ENCODE measurements at places on chromosomes 6 and 20.

DNA sequence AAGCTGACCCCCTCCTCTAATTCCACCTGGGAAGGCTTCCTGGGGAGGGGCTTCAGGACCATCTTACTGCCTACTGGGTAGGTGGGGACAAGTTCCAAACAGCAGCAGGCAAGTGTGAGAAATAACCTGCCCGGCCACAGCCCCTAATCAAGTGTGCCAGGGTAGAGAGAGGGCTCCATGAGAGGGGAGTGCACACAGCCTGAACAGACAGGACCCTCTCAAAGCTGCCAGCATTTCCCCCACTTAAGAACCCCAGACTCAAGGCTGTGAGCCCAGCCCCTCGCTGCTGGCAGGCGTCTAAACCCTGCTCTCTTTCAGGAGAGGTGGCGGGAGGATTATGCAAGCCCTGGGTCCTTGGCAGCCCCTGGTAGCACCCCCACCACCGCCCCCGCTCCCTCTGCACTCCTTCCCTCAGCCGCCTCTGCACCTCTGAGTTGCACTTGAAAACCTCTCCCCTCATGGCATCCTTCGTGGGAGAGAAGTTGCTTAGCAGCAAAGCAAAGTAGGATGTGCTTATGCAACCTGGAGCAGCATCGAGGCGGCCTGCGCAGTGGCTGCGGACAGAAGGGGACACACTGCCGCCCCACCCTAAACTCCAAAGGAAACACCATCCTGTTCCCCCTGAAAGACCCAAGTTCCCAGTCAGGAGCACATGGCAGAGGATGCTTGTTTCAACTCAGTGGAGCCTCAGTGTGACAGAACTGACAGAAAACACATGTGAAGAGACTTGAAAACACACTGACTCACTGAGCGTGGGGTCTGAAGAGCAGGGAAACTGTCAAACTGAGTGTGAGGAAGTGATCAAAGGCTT, 10.5 kb downstream of the DDRGK1 start:
- no peak for DNase-seq

DNA sequence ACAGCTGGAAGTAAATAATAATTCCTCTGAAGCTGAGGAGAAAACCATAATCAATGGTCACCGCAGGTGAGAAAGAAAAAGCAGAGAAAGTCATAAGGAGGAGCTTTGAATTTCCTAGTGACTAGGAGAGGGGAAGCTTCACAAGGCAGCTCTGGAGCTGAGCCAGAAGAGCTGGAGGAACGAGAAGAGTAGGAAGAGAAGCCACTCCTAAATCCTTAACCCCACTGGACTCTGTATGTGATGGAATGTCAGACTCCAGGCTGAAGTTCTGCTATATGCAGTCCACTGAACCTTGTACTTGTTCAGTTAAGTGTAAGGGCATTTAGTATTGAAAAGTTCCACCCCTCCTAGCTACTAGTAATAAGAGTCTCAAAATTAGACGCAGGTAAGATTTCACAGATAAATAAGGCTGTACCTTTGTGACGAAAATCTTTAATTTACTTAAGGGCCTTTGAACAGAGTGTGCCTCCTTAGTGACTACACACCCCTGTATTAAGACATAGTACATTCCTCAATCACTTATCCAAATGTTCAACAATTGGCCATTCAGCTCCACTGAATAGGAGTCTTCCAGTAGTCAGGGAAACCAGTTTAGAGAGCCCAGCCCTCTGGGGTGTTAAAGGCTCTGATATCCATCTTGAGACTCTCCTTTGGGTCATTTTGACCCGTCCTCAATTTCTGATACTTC, 71.4 kb upstream of the UFL1 start:
- DNase-seq, result no peak

DNA sequence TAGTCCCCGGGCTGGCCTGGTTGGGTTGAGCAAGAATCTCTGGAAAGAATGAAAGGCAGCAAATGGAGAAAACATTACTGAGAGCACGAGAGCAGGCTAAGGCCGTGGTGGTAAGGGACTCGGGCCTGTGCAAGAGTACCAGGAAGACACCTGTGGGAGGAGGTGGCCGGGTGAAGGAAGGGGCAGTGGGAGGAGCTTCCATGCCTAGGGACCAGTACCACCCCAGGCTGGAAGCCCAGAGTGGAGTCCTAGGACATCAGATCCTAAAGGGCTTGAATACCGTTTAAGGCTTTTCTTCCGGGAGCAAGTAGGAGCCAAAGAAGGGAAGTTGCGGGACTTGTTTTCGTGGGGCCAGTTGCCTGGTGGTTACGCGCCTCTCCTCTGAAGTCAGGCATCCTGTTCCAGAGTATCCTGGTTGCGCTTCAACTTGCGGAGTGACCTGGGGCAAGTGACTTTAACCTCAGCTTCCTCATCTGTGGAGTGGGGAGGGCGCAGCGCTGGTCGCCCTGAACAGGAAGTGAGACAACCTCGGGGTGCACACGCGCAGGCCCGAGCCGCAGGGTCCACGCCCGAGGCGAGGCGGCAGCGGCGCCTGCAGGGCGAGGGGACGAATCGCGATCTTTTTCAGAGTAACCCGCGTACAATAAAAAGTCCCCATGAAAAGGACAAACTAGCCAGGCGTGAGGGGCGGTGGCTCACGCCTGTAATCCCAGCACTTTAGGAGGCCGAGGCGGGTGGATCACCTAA, 1.1 kb upstream of the TPD52L2 start:
- peak; percentile 71 for DNase-seq

- no peak for DNase-seq
Measured at GRCh38 chr6:110399219-110400071, 15.9 kb downstream of the DDO start.

GRCh38 chr20:11170025-11170424, 496.2 kb upstream of the JAG1 start:
- no peak for DNase-seq

DNA sequence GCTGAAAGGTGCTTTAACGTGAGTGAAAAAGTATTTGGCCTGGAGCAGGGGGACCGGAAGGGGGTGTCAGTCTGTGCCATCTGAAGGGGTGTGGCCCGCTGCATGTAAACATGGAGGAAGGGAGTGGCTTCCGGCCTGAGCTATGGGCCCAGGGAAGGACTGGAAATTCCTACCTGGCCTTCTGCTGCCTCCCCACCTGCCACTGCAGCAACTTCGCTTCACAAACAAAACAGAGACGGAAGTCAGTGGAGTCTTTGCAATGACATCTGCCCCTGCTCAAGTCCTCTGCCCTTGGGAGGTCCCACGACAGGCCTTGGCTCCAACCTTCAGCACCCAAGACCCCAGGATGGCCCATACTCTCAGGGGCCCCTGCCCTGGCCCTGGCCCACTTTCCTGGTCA, 28.1 kb upstream of the FOXP4 start:
- DNase-seq, result peak; percentile 71

GRCh38 chr6:109326351-109326750, 55.9 kb downstream of the CD164 start:
- no peak for DNase-seq

- DNase-seq, result no peak
Measured at GRCh38 chr6:33505548-33506370, 51.4 kb downstream of the ZBTB9 start.

DNA sequence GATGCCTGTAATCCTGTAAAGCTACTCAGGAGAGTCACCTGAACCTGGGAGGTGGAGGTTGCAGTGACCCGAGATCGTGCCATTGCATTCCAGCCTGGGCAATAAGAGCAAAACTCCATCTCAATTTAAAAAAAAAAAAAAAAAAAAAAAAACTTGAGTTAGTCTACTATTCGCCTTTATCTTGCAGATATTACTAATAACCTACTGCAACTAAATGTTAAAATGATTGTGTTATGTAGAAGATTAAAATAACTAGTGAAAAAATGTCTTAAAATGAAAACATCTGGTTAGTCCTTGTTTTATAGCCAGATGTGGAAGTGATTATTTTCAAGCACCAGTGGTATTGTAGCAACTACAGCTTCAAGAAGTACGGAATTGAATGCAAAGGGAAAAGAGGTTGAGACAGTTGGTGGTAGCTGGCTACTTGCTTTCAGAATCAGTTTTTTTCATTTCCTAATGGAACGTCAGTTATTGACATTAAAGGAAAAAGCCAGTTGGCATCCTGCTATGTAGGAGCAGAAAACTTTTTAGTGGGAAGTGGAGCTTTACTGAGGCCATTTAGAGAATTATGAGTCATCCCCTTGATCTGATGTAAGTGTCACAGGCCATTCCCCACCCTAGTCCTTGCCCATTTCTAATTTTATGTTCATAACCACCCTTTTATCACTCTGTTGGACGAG, 43.8 kb upstream of the DYNLRB1 start:
- no peak for DNase-seq

GRCh38 chr6:42106112-42107023, 36.1 kb downstream of the C6orf132 start:
- DNase-seq, result no peak

DNA sequence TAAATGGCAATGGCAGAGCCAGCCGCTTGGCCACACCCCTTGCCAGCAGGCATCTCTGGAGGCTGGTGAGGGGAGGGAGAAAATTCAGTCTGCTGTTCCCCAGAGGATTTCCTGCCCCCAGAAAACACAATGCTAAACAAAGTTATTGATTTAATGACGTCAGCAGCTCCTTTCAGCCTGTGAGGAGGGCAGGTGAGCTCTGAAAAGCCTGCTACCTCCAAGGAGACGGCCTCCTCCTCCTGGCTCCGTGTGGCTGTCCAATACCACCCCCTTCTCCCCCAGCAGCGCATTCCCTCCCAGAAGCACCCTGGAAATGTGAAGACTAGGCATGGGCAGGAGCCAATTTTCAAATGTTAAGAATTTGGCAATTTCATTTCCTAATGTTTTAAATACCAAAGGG, 393.1 kb downstream of the ZFAND3 start:
- peak; percentile 76 for DNase-seq

GRCh38 chr6:7675353-7675945, 50.5 kb upstream of the BMP6 start:
- DNase-seq, result no peak

DNA sequence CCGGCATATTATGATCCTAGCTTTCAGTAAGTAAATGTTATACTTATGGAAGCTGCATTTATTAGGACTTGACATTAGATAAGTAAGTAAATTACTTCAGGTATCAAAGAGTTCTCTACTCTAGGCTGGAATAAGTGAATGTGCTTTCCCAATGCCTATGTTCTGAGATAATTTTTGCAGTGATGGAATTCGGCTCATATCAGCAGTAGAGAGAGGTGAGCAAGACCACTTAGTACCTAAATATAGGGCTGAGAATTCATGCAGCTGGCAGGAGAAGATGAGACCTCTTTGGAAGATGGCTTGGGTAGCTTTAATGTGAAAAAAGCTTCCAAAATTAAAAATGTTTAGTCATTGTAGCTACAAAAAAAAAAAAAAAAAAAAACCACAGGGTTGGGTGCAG, 13.3 kb upstream of the BEND3 start:
- DNase-seq, result no peak

DNA sequence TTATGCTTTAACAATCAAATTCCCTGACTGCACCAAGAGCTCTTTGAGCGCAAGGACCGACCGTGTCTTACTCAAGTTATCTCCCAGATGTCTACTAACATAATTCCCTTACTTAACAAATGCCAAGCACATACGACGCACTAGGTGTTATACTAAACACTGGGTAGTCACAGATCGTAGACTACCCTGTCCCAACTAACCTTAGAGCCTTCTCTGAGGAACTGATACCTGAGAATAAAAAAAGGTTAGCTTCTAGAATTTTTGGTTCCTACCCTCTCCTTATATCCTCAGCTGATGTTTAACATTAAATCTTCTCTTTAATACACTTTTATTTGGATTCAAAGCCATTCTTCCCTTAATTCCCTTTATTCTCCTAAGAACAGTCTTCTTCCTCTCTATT, 38.5 kb downstream of the EPB41L2 start:
- DNase-seq, result no peak

DNA sequence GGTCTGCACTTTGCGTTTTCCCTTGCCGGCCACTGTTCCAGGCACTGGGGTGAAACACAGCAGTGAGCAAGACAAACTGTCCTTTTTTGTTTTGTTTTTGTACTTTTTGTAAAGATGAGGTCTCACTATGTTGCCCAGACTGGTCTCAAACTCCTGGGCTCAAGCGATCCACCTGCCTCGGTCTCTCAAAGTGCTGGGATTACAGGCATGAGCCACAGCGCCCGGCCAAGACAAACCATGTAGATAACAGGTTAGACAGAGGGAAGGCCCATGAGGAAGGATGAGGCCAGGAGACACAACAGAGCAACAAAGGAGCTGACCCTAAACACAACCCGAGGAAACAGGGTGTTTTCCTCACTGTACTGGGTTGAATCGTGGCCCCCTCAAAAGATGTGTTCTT, 165.4 kb downstream of the NFATC2 start:
- no peak for DNase-seq

Data from NCI-H510A (cell line).